ENCODE measurements at places on chromosomes 12 and 14.

GRCh38 chr14:94180655-94181271 is 6.6 kb downstream of the PPP4R4 start:
- DNase-seq: no peak

GRCh38 chr14:43938588-43939281 is 568.3 kb downstream of the FSCB start:
- no peak for DNase-seq

GRCh38 chr12:4962539-4963486 is 53.1 kb downstream of the KCNA1 start:
- DNase-seq: no peak

- no peak for DNase-seq
Observed at GRCh38 chr12:108525681-108526080, 10.6 kb downstream of the FICD start.

- no peak for DNase-seq
Observed at GRCh38 chr14:56124327-56124726, 6.1 kb downstream of the PELI2 start.

DNA sequence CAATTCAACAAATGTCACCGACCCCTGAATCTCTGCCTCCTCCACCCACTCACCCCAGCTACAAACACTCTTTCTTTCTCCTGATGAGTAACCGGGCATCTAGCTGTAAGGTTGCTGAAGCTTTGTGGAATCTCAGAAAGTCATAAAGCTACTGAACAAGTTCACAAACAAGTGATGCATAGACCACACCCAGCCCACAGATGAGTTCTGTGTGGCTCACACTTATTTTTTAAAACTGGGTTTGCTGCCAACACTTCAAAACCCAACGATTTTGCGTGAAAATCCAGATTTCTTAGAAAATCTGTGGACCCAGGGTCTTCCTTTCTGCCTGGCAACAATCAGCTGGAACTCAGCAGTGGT is 96.1 kb downstream of the APAF1 start:
- no peak for DNase-seq

- DNase-seq: no peak
Observed at GRCh38 chr12:91194500-91194899, 11.9 kb upstream of the DCN start.

GRCh38 chr14:68924186-68925158 is 54.6 kb downstream of the ACTN1 start:
- DNase-seq: no peak

- peak; percentile 37 for DNase-seq
Observed at GRCh38 chr14:92088494-92088893, 17.9 kb downstream of the ATXN3 start.

DNA sequence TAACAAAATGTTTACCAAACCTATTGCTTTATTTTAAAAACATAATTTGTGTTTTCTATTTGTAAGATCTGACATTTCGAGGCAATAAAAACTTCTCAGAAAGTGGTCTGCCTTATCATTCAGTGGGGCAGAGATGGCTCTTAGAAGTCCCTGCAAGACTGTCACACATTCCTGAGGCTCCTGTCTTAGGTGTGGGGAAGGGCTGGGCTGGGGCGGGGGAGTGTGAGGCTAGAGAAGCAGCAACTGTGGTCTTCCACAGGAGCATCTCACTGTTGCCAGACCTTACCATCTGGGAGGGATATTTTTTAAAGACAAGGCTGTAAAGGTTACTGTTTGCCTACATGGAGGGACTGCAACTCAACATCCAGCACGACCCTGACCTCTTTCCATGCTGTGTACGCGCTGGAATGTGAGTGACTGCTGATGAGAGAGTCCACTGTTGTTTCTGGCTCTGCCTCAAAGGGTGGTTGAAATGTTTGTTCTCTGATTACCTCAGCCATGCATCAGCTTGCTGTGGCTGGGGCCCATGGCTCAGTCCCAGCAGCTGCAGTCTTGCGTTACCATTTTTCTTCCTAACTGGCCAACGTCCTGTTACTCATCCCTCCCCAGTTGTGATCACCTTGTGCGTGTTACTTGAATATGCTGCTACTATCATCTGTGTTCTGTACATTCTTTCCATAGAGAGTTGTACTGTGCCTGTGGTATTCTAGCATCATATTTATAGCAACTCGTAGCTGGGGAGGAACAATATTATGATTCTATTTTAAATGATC is 12.4 kb downstream of the ERG28 start:
- peak; percentile 72 for DNase-seq

DNA sequence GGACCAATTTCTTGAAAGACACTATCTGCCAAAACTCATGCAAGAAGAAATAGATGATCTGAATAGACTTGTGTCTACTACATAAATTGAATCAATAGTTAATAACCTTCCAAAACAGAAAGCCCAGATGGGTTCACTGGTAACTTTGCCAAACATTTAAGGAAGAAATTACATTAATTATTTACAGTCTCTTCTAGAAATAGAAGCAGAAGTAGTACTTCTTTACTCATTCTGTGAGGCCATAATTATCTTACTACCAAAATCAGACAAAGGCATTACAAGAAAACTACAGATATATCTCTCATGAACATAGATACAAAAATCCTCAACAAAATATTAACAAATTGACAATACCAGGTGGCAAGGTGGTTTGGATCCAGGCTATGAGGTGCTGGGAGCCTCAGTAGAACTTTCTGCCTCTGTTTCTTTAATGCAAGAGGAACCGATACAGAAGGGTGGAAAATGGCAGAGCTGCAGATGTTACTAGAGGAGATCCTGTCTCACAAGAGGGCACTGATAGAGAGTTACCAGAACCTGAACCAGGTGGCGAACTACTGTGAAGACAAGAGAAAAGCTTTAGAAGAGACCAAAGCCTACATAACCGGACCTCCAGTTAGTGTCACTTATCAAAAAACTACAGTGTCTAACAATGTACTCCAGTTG is 33.7 kb upstream of the KTN1 start:
- no peak for DNase-seq

DNA sequence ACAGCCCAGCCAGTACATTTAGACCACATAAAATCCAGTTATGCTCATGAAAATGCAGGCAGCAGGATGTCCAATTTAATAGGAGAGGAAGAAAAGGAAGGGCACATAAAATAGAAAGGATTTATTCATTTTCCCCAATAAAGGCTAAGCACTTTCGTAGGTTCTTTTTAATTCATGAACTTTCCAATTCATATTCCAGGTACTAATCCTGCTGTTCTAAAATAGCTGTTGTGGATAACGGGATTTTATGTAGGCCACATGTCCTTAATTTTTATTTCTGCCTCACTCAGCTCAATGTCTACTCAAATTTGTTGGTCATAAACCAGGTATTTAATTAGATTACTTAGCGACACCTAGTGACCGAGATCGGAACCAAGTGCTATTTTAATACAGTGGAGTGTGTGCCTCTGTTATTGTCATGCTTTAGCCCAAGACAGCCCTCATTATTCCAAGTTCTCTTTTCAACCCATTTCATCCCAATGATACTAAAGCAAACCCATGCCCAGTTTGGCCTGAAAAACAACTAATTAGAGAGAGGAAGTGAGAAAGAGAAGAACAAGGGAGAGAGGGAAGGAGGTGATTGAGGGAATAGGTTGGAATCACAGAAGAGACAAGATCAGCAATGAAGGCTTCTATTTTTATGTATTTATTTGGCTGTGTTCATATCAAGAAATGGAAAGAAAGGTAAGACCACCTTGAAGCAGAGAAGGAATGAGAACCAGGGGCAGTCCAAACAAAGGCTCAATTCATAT is 45.9 kb upstream of the IFNG-AS1 start:
- peak; percentile 78 for DNase-seq

DNA sequence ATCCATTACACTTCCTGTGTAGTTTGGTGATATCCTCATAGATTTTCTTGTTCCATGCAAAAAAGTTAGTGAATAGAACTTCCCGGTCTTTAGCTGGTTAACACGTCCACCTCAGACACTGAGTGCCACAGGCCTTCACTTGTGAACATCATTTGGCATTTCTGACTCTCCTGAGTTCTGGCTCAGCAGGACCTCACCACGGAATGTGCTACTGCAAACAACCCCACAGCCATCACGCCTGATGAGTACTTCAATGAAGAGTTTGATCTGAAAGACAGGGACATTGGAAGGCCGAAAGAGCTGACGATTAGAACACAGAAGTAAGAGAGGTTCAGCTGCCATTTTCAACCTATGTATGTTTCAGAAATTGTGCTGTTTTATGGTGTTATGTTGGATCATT is 20.0 kb downstream of the C12orf76 start:
- no peak for DNase-seq

DNA sequence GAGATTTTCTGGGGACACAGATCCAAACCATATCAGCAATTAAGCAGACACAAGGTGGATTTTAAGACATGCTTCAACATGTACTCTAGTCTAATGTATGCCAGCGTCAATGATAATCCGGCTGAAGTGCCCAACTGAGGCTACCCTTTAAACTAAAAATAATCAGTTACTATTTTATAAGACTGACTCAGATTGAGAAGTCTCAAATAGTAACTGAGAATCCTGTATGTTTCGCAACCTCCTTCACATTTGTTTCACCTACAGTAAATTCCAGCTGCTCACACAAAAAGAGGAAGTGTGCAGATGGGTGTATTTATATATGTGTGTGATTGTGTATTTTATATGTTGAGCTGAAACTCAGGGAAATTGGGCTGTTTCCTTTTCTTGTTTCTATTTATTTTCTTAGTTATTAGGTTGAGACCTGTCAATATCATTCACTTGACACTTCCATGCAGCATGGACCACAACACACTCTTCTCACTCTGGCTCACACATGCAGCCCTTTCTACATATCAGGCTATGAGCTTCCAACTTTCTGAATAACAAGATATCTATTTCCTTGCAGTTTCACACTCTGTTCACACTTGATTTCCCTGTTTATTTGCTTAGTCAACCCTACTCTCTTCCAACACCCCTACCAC is 1224.9 kb upstream of the TMEM132C start:
- DNase-seq: no peak

- no peak for DNase-seq
Observed at GRCh38 chr12:62519043-62519442, 52.4 kb downstream of the MON2 start.

DNA sequence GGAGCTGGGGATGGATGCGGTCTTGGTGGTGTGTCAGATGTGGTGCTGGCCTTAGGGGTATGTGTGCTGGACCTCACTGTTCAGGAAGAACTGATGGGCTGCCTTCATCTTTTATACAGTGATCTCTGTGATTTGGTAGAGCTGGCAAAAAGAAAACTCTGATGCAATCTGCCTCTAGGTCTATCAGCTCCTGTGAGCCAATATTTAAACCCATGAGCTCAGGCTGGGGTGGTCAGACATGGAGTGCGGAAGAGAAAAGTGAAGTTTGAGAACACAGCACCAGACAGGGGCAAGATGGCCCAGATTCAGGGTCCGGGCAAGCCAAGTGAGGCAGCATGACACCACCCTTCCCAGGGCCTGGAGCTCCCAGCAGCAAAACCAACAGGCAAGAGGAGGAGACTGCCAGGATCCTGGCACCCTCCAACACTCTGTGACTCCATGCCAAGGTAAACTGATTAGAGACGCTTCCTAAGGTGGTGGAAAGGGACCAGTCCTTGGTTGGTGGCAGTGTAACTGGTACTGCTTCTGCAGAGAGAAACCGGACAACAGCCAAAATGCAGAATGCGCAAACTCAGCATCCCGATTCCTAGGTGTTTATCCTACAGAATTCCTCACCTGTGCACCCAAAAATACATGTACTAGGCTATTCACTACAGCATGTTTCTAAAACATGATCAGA is 82.3 kb downstream of the CHGA start:
- DNase-seq: peak; percentile 81

DNA sequence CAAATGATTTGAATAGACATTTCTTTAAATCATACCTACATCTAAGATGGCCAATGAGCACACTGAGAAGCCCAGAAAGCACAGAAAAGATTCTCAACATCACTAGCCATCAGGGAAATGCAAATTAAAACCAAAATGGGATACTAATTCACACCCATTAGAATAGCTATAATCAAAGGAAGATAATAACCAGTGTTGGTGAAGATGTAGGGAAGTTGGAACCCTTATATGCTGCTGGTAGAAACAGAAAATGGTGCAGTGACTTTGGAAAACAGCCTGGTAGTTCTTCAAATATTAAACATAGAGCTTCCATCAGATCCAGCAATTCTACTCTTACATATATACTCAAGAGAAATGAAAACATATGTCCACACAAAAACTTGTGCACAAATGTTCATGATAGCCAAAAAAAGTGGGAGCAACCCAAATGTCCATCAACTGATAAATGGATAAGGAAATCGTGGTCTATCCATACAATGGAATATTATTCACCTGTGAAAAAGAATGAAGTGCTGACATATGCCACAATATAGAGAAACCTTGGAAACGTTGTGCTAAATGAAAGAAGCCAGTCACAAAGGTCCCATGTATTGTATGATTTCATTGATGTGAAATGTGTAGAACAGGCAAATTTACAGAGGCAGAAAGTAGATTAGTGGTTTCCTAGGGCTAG is 24.4 kb downstream of the SYNE3 start:
- no peak for DNase-seq

DNA sequence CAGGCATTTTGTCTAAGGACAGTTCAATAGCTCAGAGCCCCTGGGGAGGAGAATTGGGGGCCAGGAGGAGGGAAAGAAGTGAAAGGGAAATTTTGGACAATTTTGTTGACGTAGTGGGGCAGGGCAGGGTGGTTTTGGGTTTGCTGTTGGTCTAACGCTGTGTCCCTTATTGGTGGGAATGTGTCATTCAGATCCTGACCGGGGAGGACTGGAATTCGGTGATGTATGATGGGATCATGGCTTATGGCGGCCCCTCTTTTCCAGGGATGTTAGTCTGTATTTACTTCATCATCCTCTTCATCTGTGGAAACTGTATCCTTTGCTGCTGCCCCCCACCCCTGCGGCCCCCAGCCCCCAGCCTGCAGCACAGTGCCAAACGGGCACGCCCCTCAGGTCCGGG is 212.1 kb upstream of the FKBP4 start:
- DNase-seq: no peak

DNA sequence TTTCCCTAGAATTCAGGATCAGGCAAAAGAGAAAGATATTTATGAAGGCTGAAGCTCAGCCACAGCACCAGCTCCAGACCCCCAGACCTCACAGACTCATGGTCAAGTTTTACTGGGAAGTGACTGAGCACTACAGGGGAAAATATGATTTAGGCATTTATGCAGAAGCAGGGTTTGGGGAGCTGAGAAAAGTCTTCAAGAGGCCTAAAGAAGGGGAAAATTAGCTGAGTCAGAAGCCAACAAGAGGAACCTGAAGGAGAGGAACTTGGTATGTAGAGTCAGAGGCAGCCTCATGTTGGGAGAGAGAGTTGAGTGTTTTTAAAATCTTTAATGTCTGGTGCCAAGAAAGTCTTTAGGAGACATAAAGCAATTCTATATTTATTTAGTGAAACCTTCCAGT is 63.0 kb downstream of the FOS start:
- DNase-seq: no peak

- peak; percentile 32 for DNase-seq
Observed at GRCh38 chr14:105313381-105314286, 914 bp upstream of the PACS2 start.

DNA sequence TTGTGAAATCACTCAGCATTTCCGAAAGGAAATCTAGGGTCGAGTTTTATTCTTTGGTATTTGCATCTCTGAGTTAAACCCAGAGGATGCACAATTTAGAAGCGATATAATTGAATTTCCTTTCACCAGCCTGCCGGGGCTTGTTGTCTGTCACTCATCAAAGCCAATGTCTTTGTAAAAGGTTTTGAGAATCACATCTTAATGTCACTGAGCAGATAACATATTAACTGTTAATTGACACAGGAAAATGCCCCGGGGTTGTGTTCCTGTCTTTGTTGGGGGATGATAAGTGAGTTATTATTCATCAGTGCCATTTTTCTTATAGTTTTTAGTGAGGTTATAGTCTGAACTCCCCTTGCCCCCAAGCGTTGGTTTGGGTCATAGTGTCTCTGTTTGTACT is 73.4 kb downstream of the DUSP6 start:
- DNase-seq: no peak

- DNase-seq: no peak
Observed at GRCh38 chr12:67989184-67989920, at the start of gene IFNG-AS1. IFNG-AS1 (plus strand) TSS chr12:67989447.
